A549 treated with CpdA at 1 μM for 4 hours (cell line): ENCODE measurements at places on chromosomes 7 and 10. TPM values are rescaled to one million over a fixed set of nuclear protein-coding genes. Genes with fewer than 3 reads are reported as not detected.

HTRA1 gene
- 51.9 to 65.1 TPM (median 52.8 TPM) in 5 replicates for total RNA-seq

AS3MT gene
- 3.3 to 4.7 TPM (median 4.0 TPM) in 5 replicates for total RNA-seq

CHST15 gene
- 8.2 to 9.1 TPM (median 8.8 TPM) in 5 replicates for total RNA-seq

ANXA8 gene
- total RNA-seq = 24.8 to 35.3 TPM (median 28.1 TPM) in 5 replicates

CFAP43 gene
- 0.16 to 0.22 TPM (median 0.22 TPM) in 5 replicates for total RNA-seq

GPER1 gene
- total RNA-seq = 0.69 to 1.0 TPM (median 0.89 TPM) in 5 replicates

HTR5A gene
- not detected in 5 replicates for total RNA-seq

ARL5B gene
- total RNA-seq = 7.4 to 10.4 TPM (median 8.6 TPM) in 5 replicates

C10orf143 gene
- 0.49 to 1.0 TPM (median 0.80 TPM) in 5 replicates for total RNA-seq

RASA4 gene
- total RNA-seq = 2.1 to 3.4 TPM (median 2.4 TPM) in 5 replicates

CHRM2 gene
- total RNA-seq = not detected in 5 replicates

CLRN3 gene
- total RNA-seq = not detected in 5 replicates

VKORC1L1 gene
- total RNA-seq = 28.3 to 32.2 TPM (median 31.3 TPM) in 5 replicates

CDK14 gene
- total RNA-seq = 0.12 to 0.54 TPM (median 0.14 TPM) in 5 replicates

CFTR gene
- 0.06 to 0.13 TPM in 2 of 5 replicates, not detected in the others for total RNA-seq

OPALIN gene
- not detected in 5 replicates for total RNA-seq

NKX2-3 gene
- total RNA-seq = 0.08 TPM in 1 of 5 replicates, not detected in the others

AKR1C8 gene
- total RNA-seq = 0.19 to 0.31 TPM in 2 of 5 replicates, not detected in the others

FBXL13 gene
- 0.12 to 0.61 TPM (median 0.27 TPM) in 5 replicates for total RNA-seq

NEBL gene
- total RNA-seq = 3.0 to 4.7 TPM (median 3.9 TPM) in 5 replicates

A1CF gene
- 0.03 to 0.10 TPM (median 0.09 TPM) in 3 of 5 replicates, not detected in the others for total RNA-seq

ANXA11 gene
- 143 to 205 TPM (median 201 TPM) in 5 replicates for total RNA-seq

PTEN gene
- total RNA-seq = 41.3 to 73.9 TPM (median 48.4 TPM) in 5 replicates

TYW1B gene
- total RNA-seq = 2.7 to 3.4 TPM (median 3.1 TPM) in 5 replicates

VAX1 gene
- 1.1 to 1.5 TPM (median 1.4 TPM) in 5 replicates for total RNA-seq

TWIST1 gene
- total RNA-seq = 1.4 to 4.2 TPM (median 3.6 TPM) in 5 replicates

ZNF212 gene
- total RNA-seq = 11.6 to 14.0 TPM (median 12.6 TPM) in 5 replicates

NODAL gene
- not detected in 5 replicates for total RNA-seq

UTF1 gene
- total RNA-seq = 0.07 to 0.16 TPM (median 0.14 TPM) in 3 of 5 replicates, not detected in the others

LAMB1 gene
- total RNA-seq = 118 to 182 TPM (median 130 TPM) in 5 replicates

NOS3 gene
- 0.18 to 0.47 TPM (median 0.34 TPM) in 5 replicates for total RNA-seq

SND1 gene
- total RNA-seq = 105 to 116 TPM (median 114 TPM) in 5 replicates

MSANTD7 gene
- total RNA-seq = 12.1 to 13.9 TPM (median 12.9 TPM) in 5 replicates

RPA3 gene
- total RNA-seq = 82.0 to 105 TPM (median 102 TPM) in 5 replicates

OGDHL gene
- 0.21 to 0.24 TPM (median 0.21 TPM) in 5 replicates for total RNA-seq

CUBN gene
- total RNA-seq = 0.05 to 0.28 TPM (median 0.11 TPM) in 5 replicates

C10orf71 gene
- total RNA-seq = not detected in 5 replicates
